ENCODE measurements at places on chromosomes 12 and 14.

GRCh38 chr14:65040666-65041433 lies 54.2 kb downstream of the FNTB start:
- DNase-seq: no peak

DNA sequence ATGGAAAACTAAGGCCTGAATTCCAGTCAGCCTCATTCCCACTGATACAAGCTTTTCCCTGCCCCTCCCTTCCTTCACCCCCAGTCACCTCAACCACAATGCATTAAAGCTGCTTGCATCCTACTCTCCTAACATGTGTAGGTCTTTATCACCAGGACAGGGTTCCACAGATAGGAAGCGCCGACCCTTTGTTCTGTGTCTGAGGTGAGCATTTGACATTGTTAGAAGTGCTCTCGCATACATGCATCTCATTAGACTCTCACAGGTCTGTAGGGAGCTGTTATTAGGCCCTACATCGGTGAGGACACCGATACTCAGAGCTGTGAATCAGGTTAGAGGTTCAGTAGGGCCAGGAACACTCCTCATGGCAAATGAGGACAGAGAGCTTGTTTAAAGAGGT lies 13.2 kb upstream of the EDDM3A start:
- DNase-seq: no peak

DNA sequence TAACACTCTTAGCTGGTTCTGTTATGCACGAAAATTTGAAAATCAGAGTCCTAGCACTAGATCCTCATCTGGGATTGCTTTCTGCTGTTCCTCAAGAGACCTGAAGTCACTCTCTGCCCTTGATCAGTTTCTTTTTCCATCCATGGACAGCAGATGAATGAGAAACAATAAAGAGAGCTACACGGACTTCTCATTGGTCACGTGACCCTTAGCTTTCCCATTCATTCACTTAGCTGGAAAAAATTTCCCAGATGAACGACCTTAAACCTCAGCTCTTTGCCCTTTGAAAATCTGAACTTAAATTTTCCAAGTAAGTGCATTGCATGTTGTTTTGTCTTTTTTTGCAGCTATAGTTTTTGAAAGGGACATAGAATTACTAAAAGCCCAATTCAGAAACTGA lies 27.2 kb upstream of the RGS6 start:
- DNase-seq: no peak

GRCh38 chr12:104303538-104304151 lies at the start of gene EID3:
Gene EID3 (plus strand): TSS chr12:104303739. CDS start chr12:104303935, 196 bp downstream.
- no peak for DNase-seq

GRCh38 chr12:47112679-47113078 lies 32.9 kb upstream of the AMIGO2 start:
- no peak for DNase-seq

DNA sequence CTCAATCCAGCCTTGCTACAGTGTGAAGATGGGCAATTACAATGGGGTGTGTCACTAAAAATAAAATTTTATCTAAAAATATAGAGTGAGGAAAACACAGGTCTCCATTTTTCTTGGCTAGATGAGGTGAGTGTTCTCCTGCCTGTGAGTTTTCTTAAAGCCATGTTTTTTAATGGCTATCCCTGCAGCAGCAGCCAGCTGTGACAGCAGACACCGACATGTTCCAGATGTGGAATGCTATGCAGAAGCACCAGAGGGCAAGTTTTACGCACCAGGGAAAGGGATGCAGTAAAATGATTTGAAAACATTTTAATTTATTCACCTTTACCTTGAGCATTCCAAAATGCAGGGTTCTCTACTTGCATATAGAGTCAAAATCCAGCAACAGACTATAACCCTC lies 577.0 kb upstream of the STXBP6 start:
- no peak for DNase-seq

DNA sequence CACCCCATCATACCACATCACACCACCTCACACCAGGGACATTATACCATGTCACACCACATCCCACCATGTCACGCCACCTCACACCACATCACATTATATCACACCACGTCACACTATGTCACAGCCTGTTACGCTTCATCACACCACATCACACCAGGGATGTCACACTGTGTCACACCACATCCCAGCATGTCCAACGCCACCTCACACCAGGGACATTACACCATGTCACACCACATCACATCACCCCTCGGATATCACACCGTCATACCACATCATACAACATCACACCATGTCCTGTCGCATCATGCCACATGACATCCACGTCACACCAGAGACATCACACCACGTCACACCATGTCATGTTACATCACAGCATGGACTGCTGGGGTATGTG lies 235.5 kb downstream of the TMEM121 start:
- no peak for DNase-seq

- no peak for DNase-seq
These were observed 229.5 kb downstream of the NAV3 start for GRCh38 chr12:78060186-78060585.

GRCh38 chr14:21171128-21171527 lies 15.3 kb upstream of the OR5AU1 start:
- DNase-seq: no peak

DNA sequence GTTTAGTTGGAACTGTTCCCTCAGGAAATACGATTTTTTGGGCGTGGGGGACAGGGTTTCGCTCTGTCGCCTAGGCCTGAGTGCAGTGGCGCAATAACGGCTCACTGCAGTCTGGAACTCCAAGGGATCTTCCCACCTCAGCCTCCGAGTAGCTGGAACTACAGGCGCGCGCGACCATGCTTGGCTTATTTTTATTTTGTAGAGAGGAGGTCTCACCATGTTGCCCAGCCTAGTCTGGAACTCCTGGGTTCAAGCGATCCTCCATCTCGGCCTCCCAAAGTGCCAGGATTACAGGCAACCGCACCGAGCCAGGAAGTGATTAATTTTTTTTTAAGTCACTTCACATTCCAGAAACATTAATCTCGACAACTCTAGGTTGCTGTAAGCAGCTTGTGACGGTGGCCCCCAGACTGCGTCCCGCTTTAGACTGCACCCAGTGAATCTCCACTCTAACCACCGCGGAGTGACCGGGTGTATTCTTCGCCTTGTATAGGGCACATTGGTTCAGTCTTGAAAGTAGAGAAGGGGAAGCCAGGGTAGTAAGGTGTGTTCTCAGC lies 830 bp upstream of the MIS18BP1 start:
- DNase-seq: peak; percentile 41

DNA sequence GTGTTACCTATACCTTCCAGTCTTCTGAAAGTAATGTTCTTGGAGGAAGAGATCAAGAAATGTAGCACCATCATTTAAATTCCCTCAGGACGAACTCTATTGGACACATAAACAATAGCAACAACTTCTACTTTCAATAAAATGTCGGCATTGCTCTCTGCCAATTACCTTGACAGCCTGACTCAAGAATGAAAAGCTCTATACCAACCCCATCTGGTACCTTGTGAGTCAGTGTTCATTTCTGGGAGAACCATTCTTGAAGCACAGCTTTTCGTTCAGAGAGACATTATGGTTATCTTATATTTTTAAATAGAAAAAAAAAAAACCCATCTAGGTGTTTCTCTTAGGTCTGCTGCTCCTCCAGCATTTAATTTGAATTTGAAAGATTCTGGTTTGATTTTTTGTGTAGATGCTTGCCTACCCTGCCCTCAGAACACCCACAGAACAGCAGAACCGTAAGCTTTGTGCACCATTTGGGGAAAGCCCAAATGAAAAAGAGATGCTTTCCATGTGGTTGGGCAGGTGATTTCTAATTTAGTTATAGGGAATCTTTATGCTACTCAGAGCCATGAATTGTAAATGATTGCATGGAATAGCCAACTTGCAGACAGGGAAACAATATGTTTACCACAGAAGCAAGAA lies 156.0 kb downstream of the SAMD4A start:
- DNase-seq: no peak

DNA sequence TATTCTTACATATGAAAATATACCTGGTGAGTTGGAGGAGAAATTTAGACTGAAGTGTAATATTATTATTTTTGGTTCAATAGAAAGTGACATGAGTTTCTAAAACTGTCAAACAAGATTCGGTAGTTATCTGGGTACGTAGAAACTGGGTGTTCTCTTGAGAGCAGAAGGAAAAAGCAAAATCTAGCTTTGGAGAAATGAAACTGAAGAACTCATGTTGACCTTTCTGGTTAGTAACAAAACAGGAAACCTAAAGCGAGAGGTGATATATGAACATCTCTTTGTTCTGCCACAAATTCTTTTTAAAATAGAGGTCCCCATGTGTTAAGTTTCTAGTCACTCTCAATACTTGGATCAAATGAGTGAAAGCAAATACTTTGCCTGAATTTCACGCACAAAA lies 401.7 kb downstream of the TRHDE start:
- no peak for DNase-seq

DNA sequence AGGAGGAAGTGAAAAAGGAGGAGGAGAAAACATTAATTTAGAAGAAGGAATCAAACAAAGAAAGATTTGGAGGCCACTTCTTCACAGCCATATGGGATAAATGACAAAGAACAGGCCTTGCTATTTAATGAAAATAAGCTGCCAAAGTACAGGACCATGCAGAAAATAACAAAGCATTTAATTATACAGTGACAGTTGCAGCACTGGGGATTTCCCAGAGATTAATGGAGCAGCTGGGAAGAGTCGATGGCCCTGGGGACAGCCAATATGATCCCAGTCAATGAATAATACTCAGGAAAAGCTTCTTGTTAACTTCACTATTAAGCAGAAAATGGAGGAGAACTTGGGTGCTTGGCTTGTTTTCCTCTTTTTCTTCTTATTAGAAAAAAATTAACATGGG lies 34.6 kb downstream of the RERG start:
- DNase-seq: no peak

DNA sequence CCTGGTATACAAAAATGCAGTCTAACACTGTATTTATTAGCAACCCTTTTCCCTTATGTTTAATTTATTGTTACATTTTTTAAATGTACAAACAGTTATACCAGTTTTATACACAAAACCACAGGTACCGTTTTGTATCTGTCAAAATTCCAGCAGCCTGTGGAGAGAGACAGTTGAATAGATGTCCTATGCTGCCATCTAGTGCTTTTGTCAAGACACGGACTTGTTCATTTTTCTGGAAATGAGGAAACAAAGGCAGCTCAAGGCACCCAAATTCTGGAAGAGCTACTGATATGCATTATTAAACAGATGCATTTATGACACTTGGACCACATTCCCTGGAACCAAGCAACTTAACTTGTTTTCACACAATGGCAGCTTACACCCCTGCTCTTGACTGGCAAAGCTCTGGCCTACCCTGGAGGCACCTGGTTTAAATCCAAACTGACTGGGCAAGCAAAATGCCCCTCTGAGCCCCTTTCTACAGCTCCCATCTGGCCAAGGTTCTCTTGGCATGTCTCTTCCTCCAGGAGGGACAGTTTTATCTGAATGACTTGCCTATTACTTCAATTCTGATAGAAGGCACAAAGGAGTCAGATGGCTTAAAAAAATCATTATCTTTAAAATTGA lies 286.9 kb upstream of the PRKD1 start:
- peak; percentile 30 for DNase-seq

DNA sequence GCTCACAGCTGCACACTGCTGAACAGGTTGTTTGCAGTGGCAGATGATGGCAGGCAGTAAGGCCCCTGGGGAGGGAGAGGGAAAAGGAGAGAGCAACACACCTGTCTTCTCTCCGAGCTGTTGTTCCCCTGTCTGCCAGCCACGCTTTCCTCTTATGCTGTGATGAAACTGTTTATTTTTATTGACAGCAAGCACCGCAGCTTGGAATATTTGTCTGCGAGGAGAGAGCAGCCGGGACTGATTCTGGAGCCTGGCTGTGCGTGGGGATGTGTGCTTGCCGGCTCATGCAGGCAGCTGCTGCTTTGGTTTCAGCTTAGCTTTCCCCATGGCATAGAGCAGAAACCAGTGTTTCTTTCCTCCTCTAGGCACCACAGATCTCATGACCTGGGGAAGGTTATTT lies 58.7 kb upstream of the KCNA5 start:
- DNase-seq: no peak

DNA sequence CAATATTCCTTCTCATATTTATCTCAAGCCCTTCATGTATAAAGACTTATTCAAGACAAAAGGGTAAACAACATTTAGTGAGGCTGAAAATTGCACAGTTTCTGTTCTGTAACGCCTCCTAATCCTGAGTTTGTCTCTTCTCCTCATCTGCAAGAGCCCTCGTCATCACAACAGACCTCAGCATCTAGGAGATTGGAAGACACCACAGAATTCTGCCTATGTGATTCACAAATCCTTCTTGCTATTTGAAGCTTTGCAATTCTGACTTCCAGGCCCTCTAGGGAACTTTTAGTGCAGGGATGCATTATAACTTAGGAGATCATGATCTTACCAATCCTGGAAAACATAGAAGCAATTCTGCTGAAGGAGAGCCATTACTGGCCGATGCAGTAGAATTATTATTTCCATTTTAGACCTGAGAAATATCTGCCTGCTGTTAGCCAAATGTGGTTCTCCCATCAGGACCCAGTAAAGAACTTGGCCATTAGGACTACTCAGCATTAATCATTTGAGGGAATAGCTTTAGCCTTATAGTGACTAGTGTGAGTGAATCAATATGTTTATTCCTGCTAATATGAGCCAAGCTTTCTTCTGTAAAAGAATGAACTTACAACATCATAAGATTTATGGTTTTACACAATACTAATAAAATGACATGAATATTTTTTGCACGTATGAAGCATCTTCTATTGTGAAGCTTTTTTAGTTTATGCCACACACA lies 119.5 kb downstream of the ANO4 start:
- DNase-seq: no peak

DNA sequence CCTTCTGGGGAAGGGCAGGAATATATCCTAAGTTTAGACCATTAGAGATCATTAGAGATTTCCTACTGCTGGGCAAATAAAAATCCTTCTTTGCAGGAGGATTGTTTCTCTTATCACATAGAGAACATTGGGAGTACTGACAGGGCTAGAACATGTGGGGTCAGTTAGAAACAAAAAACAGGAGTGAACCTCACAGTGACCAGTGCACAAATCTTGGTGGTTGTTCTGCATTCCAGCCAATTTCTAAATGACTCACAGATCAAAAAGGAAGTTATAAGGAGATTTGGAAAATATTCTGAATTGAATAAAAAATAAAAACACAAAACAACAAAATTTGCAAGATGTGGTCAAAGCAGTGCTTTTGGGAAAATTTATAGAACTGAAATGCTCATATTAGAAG lies 118.8 kb downstream of the LLPH start:
- DNase-seq: no peak

DNA sequence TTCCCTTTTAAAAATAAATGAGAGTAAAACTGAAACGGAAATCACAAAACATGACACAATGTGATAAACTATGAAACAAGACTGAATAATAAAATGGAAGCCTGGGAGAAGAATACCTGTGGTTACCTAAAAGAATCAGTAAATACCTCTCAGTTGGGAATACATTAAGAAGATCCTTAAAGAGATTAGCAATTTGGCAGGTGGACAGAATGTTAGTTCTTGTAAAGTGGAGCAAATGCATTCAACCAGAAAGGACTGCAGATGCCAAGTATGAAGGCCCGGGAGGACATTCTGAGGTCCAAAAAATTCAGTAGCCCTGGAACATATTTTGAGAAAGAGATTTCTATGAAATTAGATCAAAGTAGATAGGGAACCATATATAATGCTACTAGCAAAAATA lies 861.3 kb upstream of the SEL1L start:
- DNase-seq: no peak
